ENCODE measurements at places on chromosomes 5 and 9.

DNA sequence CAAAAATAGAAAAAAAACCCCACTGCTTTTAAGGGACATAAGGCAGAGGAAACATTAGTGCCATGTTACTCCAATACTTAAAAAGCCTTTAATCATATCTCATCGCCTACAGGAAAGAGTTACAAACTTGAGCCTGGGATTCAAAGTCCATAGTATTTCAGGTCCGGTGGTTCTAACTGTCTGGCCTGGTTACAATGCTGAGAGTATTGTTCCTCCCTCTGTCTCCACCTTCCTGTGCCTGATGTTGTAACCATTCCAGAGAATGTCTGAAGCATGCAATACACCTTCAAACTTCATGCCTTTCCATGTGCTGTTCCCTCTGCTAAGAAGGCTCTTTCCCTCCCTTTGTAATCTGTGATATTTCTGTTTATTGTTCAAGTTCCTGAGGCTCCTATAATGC lies 41.6 kb upstream of the SLC36A2 start:
- no peak for DNase-seq

DNA sequence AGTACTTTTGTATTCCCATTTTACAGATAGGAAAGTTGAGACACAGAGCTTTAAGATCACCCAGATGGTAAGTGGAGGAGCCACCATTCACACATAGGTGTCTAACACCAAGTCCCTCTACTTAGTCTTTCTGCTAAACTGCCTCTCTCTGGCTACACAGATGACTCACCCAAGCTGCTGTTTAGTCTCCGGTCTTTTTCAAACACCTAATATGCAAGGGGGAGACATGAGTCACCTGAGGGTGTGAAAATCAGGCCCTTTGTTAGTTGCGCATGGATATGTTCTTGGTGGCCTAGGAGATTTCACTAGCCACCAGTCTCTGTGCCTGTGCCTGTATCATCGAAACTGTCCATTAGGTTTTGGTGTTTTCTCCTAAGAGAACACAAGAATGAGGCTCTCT lies 117.8 kb downstream of the MAST4 start:
- DNase-seq: no peak

DNA sequence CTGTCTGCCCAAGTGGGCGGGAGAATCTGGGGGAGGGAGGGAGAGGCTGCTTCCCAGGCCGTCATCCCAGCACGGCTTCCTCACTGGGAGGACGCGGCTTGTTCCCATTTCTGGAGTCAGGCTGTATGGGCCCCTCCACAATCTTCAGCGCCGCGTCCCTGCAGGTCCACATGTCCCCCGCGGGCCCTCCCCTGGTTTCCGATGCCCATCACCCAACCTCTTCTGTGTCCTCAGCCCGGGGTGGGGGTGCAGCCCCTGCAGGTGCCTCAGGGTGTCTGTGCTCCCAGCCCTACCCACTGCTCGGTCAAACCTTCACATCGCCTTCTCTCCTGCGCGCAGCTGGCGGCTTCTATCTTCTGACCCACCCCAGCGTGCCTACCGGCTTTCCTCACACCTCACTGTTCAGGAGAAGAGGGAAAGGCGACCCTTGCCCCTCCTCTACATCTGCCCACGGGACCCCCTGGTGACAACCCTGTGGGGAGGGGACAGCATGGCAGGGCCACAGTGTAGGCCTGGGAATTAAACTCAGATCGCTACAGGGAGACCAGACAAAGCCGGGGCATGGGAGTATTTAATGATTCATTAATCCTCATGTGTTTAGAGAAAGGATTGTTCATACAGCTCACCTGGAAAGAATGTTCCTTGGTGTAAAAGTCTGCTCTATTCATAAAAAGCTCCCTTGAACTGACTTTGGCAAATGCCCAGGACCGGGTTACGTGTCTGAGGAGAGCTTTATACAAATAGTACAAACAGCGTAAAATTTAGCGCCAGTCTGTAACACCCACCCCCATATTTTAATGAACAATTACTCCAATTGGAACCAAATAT lies 145.1 kb downstream of the IRX1 start:
- DNase-seq: no peak

- no peak for DNase-seq
These were observed 71.4 kb upstream of the MAP1B start for GRCh38 chr5:72035831-72036230.

DNA sequence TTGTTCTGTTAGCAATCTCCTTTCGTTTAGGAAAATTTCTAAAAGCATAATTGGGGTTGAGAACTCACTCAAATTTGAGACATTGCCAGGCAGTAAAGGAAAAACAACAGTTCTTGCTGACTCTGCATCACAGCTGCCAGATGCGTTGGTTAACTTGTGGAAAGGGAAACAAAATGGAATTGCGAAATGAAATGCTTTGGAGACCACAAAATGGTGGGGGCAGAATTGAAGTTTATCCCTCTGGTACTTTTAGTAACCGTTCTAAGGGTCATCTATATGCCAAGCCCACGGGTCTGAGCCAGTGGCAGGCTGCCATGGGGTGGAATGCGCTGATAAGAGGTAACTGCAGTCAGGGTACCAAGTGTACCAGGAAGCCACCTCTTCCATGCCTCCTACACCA lies 28.6 kb upstream of the SELENOP start:
- no peak for DNase-seq

DNA sequence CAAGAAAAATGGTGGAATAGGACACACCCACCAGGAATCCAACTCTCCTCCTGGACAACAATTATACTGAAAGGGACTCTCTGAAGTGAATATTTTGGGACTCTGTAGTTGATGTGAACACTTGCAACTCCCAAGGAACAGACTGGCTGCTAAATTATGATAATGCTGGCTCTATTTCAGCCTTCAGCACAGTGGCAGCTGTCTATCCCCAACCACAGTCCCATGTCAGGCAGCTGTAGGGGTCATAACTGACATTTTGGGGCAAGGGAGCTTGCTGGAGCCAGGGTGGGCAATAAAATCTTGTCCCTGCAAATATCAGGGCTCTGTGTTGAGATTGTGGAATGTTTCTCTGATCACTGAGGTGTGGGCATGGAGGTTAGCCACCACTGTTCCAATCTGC lies 14.2 kb downstream of the SPATA31E1 start:
- DNase-seq: no peak

DNA sequence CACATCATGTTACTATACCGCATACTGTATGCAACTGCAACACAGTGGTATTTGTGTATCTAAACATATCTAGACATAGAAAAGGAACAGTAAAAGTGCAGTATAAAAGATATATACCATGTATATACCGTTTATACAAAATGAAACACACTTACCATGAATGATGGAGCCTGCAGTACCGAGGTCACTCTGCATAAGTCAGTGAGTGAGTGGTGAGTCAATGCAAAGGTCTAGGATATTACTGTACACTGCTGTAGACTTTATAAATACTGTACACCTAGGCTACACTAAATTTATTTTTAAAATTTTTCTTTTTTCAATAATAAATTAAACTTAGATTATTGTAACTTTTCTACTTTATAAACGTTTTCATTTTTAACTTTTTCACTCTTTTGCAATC lies 29.3 kb downstream of the PRELID2 start:
- DNase-seq: no peak

- DNase-seq: no peak
These were observed 214.6 kb upstream of the TLE4 start for GRCh38 chr9:79357194-79357593.

DNA sequence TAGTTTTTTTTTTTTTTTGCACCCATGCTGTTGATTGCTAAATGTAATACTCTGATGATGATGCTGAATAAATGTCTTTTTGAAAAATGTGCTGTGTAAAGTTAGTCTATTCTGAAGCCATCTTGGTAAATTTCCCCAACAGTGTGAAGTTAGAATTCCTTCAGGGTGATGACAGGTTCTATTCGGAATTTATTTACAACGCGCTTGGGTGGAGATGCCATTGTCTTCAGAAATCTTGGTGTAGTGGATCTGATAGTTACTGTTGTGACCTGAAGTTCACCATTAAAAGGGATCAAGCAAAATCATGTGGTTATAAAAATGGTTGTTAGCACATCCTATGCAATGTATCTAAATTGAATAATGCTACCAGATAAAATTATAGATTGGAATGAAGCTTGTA lies 36.3 kb upstream of the DMRT1 start:
- DNase-seq: no peak

GRCh38 chr9:79233542-79233941 lies 338.2 kb upstream of the TLE4 start:
- DNase-seq: no peak
